Activated T-cell treated with anti-CD3 and anti-CD28 coated beads, Interleukin-2, amount 50 U/mL, for 4 hours (primary cell): ENCODE measurements at places on chromosomes 11 and 22. TPM values are rescaled to one million over a fixed set of nuclear protein-coding genes. Genes with fewer than 3 reads are reported as not detected.

MAPK8IP1 gene
- 1.4 TPM for total RNA-seq

UPK3A gene
- not detected for total RNA-seq

NPAS4 gene
- total RNA-seq: not detected

TMPRSS5 gene
- 0.30 TPM for total RNA-seq

CD6 gene
- 711 TPM for total RNA-seq

CCND1 gene
- total RNA-seq: 26.1 TPM

NAT10 gene
- total RNA-seq: 203 TPM

ELMOD1 gene
- total RNA-seq: not detected

C11orf16 gene
- not detected for total RNA-seq

GRCh38 chr22:19868773-19869471, 14.2 kb upstream of the GNB1L start:
- peak; percentile 2 for DNase-seq

DNA sequence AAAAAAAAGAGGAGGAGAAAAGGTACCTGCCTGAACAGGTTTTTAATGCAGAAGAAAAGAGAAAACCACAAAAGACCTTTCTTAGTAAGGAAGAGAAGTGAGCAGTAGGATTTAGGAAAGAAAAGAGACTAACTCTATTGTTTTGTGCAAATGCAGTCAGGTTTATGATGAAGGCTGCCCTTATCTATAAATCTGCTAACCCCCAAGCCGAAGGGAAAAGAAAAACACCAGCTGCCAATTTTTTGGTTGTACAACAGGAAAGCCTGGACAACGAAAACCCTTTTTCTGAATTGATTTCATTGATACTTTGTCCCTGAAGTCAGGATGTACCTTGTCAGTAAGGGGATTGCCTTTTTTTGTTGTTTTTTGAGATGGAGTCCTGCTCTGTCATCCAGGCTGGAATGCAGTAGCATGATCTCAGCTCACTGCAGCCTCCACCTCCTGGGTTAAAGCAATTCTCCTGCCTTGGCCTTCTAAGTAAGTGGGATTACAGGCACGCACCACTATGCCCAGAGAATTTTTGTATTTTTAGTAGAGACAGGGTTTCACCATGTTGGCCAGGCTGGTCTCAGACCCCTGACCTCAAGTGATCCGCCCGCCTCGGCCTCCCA, 21.2 kb downstream of the POLD4 start:
- no peak for DNase-seq

DNA sequence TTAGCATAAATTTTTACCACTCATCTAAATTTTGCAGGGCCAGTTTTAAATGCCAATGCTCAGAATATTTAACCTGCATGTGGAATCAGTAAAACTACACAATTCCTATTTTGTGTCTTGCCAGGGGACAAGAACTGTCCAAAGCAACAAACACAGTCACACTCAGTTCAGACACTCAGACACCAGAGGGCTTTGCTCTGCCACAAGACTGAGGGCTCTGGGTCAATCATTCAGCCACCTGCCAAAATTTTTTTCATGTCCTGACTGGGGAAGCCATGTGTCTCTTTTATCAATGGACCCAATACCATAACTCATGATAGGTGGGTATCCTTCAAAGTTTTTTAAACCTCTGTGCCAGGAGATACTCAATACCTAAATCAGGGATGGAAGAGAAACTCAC, 304.0 kb upstream of the ANO3 start:
- no peak for DNase-seq

DNA sequence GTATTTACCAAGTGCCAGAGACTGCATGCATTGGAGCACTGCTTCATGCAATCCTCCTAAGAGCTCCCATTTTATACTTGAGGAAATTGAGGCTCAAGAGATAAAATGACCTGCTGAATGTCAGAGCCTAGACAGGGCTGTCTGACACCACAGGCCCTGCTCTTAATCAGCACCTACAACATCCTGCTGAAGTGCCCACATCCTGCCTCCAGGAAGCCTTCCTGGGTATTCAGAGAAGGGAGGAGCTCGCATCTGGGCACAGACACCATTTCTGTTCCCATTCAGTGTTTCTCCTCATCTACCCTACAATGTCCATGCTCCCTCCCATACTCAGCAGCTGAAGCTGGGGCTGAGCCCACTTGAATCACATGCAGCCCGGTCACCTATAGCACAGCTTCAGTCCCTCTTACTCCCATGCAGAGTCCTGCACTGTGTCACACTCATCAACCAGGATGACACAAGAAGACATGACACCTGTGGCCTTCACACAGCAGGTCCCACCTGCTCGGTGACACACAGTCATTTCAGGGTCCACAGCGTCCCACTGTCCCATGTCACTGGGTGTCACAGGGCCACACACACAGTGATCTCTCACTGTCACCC, 53.1 kb downstream of the PDE2A start:
- no peak for DNase-seq

- DNase-seq: no peak
Observed at GRCh38 chr11:83033972-83034672, 37.6 kb downstream of the RAB30 start.

DNA sequence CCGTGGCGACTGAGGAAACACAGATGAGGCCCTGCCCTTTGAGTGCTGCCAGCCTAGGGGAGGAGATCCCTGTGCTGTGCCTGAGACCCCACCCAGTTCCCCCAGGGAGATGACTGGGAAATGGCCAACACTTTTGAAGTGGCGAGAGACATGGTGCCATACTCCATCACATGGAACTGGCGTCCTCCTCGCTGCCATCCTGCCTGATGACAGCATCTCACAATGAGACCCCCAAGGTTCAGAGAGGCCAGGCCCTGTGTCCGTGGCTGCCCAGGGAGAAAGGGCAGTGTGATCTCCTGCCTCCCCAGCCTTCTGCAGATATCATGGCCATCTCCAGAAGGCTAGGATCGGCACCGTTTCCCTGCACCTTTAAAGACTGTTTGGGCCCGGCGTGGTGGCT, 31.1 kb downstream of the FAM83F start:
- DNase-seq: no peak

DNA sequence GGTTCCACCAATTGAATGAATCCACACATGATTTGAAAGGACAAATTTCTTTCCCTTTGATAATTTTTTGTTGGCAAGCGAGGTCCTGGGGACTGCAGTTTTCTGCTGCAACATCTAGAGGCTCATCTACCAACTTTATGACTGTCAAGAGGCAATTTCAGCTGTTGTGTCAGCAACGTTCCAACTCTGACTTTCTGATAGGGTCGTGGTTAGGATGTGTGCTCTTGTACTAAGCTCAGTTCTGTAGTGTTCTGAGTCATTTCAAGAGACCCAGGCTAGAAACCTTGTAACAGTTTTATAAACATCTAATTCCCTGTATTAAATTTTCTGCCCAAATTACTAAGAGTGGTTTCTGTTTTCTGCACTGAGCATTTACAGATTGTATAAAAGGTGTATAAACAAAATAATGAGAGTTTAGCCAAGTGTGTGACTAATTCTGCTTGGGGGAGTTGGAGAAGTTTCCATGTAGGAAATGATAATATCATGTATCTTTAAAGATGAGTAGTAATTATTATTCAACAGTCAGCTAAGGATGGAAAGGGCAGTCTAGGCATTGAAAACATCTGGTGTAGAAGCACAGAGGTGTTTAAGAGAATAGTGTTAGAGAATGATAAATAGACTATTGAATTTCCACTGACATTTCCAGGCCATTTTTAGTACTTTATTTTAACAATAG, 72.2 kb downstream of the RBMXL2 start:
- no peak for DNase-seq

DNA sequence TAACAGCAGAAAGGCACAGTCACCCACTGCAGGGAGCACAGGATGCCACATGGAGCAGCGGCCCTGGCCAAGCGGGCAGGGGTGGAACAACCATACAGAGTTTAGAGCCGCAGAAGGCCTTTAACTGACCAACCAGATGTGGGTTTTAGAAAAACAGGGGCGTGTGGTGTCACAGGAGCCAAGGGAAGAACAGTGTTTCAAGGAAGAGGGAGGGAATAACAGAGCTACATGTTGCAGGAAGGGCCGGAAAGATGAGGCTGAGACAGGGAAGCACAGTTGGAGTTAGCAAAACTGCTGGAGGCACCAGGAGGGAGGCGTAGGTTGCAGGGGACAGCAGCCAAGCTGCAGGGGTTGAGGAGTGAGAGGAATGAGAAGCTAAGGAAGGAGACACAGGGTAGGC, 7.8 kb upstream of the NAA40 start:
- no peak for DNase-seq

- no peak for DNase-seq
Observed at GRCh38 chr11:122653916-122654585, 1.5 kb upstream of the UBASH3B start.

- no peak for DNase-seq
Observed at GRCh38 chr11:16792426-16792825, 54.0 kb downstream of the C11orf58 start.

DNA sequence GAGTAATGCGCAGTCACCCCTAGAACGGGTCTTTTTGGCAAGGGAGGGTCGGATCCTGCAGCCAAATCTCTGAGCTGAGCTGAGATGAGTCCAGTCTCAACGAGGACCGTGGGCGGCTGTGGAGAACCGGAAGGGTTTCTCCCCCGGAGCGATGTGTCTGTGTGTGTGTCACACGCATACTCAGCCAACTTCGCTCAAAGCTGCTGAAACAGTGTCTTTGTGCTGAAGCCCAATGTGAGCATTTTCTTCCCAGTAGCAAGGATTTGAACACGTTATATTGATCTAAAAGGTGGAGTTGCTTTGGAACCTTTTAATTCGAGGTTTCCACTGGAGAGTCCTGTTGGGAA, 1.4 kb upstream of the CELSR1 start:
- no peak for DNase-seq

DNA sequence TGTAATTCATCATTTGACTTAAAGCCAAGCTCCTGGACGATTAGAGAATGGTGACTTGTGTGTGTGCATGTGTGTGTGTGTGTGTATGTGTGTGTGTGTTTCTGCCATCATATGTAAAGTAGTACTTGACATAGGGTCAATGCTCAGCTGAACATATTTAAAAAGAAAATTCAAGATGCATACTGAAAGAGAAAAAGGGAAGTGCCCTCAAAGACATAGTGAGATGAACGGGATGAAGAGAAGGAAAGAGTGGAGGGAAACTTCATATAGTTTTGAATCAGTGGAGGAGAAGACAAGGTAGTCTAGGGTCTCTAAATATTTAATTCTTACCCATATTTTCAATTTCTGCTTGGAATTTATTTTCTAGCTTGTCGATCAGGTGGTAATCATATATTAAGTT, 4.0 kb downstream of the TCN1 start:
- DNase-seq: no peak

DNA sequence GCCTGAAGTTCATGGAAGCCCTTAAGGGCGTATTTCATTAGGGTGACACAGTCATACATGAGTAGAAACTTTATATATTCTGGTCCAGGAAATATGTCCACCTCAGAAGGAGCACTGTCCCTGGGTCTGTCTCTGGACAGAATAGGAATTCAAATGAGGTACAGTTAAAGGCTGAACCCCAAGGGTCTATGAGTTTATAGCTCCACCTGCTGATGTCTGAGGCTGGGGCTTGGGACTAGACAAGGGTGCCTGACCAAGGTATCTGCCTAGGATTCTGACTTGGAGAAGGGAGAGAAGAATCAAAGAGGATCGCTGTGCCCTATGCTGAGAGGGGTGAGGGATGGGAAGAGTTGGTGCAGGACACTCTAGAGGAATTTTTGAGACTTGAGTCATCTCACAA, 14.9 kb downstream of the HEPHL1 start:
- DNase-seq: no peak

DNA sequence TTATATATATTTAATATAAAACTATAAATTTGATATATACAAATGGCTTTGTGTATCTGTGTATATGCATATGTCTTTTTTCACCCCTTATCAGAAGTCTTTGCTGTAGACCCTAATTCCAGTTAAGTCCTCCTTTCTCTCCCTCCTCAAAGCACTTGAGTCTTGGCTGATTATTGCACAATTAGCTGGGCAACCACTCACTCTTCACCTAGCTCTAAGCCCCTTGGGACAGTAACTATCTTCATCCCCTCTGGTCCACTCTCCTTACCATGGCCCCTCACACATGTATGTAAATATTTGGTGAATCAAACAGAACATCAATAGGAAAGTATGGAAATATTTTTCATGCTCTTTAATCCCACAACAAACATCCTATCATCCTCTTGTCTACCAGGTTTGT, 909 bp upstream of the OR5B21 start:
- DNase-seq: no peak

GRCh38 chr11:72738199-72739141, 13.7 kb downstream of the ARAP1 start:
- DNase-seq: no peak

GRCh38 chr22:28819253-28820096, 19.1 kb upstream of the XBP1 start:
- no peak for DNase-seq

GRCh38 chr11:62539238-62539925, 7.2 kb downstream of the AHNAK start:
- peak; percentile 46 for DNase-seq

GRCh38 chr11:2805388-2806056, 80.1 kb downstream of the CDKN1C start:
- no peak for DNase-seq

DNA sequence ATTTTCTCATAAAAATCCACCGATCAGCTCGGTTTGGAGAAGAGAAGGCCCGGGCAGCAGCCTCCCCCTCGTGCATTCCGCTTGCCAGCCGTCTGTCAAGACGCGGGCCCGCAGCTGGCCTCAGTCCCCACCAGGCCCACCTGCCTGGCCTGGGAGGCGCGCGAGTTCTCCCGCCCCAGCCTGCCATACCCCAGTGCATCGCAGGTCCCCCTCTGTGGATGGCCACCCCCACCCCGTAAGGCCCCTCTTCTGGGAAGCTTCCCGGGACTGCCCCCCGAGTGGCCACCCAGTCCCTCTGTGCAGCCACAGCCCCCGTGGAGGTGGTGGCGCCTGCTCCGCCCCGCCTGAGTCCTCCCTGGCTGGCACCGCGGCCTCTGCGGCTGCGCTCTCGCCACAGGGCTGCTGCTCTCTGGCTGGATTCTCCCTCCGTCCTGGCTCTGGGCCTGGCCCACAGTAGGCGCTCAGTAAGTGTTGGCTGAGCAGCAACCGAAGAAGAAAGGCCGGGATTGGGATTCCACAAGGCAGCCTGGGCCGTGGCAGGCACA, 74.0 kb upstream of the TCF20 start:
- DNase-seq: no peak

DNA sequence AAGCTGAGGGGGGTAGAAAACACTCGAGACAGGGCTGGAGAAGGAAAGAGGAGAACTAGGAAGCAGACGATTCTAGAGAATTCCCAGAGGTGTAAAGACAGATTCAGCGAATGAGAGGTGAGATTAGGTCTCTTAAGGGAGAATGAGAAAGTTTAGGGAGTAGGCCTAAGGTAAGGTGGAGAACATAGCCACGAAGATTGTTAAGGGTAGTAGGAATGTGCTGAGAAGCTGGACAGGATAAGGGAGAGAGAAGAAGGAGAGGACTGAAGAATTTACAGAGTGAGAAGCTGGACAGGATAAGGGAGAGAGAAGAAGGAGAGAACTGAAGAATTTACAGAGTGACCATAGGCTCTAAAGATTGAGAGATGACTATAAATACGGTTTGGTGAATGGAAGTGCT, 908 bp downstream of the PPME1 start:
- no peak for DNase-seq

- no peak for DNase-seq
Observed at GRCh38 chr11:127027000-127027399, 26.4 kb upstream of the KIRREL3 start.

- DNase-seq: no peak
Observed at GRCh38 chr11:114399490-114400215, 658 bp downstream of the C11orf71 start.
